ENCODE measurements at places on chromosomes 2 and 18.

- DNase-seq, result no peak
Measured at GRCh38 chr2:222722327-222722946, 51.0 kb downstream of the MOGAT1 start.

DNA sequence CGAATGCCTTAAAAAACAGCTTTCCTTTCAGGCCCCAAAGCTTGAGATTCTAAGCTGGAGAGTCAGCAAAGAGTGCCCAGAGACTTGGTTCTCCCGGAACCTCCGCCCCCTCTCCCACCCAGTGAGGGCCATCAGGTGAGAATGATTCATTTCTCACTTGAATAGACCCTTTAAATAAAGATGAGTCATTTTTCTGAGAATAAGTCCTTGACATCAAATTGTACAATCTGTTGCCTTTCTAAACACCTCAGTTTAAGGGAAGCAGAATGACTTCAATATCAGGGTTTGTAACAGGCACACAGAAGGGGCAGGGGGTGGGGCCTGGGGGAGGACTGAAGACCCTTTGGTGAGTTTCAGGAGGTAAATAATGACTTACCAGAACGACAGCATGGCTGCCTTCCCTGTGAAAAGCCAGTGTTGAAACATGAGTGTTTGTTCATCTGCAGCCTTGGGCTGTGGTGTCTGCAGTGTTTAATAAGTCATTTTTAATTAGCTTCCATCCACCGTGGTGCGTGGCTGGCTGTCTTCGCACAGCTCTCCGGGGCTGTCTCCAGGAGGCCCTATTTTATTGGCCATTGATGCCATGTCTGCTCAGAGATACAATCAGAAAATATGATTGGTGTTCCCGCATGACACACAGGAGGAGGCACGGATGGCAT, 134.9 kb upstream of the ZNF236 start:
- DNase-seq, result no peak

- DNase-seq, result no peak
Measured at GRCh38 chr2:168182550-168183249, 64.7 kb downstream of the STK39 start.

DNA sequence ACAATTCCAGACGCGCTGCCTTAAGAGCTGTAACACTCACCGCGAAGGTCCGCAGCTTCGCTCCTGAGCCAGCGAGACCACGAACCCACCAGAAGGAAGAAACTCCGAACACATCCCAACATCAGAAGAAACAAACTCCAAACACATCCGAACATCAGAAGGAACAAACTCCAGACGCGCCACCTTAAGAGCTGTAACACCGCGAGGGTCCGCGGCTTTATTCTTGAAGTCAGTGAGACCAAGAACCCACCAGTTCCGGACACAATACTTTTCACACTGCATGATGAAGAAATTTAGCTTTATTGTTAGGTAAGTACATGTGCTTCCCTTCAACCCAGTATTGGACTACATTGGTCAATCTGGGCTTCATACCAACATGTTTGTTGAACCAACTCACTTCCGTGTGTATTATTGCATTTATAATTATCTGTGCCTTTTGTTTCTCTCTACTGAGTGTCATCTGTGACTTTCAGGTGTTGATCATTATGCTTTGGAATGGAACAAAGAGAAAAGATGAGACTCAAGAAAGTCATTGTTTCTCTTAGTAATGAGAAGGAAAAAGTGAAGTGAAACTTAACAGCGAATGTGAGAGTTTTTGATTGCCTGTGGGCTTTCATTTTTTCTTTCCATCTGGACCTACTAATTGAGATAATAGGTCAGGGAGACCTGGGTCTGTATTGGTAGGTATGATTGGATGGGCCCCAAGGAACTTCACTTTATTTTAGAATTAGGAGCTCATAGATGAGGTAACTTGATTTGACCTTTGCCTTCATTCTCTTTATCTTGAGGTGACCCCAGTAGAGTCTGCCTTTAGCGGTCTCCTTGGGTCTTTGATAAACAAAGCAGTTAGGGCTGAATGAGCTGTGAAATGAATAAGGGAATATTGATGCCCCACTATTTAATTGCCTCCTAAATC, 76.1 kb upstream of the CAVIN2 start:
- no peak for DNase-seq

DNA sequence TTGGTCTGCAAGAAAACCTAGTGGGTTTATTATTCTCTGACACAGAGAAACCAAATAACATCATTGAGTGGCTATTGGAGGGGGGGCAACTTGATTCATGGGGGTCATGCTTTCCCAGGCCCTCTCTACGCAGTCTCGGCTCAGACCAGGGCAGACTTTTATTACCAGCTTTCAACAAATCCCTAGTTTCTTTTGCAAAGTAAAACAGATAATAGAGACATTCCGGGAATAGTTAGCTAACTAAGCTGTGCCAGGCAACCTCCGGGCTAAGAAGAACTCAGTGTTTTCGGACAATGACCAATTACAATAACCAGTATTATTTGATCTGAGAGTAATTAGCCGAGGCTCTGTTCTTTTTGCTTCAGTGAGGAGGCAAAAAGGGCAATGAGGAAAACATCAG, 66.3 kb downstream of the CDK15 start:
- no peak for DNase-seq

DNA sequence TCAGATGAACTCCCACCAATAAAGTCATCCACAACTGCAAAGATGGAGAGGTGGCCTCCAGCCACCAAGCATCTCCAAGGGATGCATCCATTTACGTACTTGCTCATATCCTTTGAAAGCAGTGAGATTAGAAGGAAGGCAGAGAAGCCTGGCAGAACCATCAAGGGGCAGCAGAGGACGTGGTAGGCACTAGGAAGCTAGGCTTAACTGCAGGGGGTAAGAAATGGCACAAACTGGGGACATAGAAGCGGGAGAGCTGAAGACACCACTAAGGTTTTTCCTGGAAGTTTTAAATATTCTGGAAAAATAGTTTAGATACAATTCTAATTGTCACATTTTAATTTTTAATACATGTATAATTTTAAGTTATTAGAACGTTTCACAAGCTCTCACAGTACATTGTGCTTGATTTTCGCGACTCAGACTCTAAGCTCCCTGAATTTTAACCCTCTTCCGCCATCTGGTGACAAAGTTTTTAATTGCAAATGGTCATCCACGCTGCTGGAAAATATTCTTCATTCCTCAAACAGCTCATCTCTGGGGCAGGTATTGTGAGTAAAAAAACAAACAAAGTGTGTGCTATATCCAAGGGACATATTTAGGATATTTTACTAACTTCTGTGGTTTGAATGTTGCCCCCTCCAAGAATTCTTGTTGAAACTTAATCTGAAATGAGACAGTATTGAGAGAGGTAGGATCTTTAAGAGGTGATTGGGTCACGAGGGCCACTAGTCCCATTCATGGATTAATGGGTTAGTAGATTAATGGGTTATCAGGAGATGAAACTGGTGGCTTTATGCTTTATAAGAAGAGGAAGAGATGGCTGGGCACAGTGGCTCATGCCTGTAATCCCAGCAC, 1.6 kb upstream of the PSTPIP2 start:
- no peak for DNase-seq

DNA sequence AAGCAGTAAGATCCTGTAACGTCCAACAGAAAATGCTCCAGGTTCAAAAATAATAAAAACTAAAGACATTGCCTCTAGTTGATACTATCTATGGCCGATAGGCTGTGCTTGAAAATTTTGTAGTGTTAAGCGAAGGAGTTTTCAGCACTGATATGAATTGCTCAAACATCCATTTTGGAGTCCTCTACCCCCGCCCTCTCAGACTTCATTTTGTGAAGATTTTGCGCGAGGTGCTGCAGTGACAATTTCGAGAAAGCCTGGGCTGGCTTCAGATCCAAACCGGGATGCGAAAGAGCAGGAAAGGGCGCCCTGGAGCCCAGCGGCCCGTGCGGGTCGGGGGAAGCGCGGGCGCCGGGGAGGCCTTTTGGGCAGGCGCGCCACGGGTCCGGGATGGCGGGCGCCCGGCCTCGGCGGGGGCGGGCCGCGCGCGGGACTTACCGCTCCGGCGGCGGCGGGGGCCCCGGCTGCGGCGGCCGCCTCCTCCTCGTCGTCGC, 1.8 kb downstream of the SP3 start:
- peak; percentile 5 for DNase-seq

DNA sequence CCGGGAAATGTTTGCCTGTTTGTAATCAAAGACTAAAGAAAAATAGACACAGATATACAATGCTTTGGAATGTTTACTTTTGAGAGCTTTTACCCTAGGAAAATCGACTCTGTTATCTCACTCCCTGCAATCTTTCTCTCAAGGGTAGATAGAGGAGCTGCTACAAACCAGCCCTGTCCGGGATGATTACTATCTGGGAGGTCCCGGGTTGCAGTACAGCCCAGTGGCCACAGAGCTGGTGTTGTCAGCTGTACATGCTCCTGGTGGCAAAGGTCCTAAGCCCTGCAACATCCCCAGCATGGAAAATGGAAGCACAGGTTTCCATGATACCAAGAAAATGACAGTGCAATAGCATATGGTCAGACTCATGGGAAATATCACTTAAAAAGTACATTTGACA, 570.5 kb upstream of the SOX11 start:
- DNase-seq, result no peak

DNA sequence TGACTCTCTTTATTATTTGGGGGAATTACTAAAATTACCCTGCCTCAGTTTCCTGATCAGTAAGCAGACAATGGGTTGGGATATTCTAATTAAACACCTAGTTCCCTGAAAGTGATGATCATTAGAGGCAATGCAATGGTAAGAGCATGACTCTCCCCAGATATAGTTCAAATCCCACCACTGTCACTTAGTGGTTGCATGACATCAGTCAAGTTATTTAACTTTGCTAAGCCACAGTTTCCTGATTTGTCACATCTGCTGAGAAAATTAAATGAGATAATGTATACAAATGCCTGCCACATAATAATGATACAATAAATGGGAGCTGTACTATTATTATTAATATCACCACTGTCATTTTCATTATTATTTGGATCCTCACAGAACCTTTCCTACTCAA, 29.9 kb downstream of the ZEB2 start:
- DNase-seq, result no peak

DNA sequence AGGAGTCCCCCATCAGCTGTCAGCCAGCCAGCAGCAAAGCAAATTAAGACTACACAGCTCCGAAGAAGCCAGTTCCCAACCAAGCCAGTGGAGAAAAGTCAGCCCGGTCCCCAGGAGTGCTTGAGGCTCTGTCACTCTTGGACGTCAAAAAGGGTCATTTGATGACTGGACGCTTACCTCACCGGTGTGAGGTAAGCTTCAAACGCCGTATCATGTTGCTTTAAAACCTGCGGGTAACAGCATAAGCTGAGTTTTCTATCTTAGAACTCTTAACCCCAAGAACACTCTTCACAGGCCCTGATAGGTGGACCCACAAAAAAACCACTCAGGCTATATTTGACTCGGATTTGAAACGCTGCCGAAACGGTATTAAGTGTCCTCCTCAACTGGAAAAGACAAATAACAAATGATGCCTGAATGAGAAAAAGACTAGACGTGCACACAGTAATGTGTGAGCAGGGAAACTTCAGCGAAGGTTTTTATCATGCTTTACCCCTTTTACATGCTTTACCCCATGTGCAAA, 682 bp upstream of the LNPK start:
- no peak for DNase-seq

DNA sequence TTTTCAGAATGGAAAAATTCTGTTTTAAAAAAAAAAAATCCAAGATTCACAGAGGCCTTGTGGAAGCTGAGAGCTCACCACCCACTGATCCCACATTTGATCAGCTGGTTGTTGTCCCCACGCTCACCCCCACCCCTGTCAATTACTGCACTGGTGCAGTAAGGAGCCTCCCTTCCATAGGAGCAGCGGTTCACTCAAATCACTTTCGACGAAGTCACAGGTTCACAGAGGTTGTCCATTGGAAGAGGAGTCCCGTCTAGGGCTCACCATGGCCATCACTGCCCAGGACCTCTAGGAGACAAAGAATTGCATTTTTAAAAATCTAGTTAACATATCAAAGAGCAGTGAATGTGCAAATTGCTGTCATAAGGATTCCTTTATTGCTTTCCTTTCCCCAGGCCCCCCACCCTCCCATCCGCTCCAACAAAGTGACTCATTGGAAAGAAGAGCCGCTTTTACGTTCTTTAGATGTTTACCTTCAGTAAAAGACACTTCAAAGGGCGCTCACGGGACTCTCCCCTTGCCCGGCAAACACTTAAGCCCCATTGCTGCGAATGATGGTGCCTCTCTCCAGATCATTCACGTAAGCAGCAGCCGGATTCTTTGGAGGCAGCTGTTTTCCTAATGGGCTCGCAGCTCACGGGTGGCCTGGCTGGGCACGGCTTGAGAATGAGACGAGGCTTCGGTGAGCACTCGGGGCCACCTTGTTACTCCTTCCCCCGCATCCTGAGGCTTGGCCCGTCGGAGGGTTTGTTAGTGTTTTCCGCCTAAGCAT, 165.5 kb upstream of the SALL3 start:
- DNase-seq, result no peak

DNA sequence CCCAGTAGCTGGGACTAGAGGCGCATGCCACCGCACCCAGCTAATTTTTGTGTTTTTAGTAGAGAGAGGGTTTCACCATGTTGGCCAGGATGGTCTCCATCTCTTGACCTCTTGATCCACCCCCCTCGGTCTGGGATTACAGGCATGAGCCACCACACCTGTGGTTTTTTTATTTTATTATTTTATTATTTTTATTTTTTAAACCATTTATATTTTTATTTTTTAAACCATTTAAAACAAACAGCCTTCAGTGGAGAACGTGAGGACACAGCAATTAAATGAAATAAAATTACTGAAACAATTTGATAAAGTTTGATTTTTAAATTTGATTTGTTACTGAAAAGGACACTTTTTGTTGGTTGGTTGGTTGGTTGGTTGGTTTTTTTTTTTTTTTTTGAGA, 181.0 kb downstream of the AGAP1 start:
- DNase-seq, result no peak

- DNase-seq, result no peak
Measured at GRCh38 chr18:29226213-29226612, 1049.3 kb upstream of the CDH2 start.

- no peak for DNase-seq
Measured at GRCh38 chr2:14428056-14428455, 204.5 kb upstream of the LRATD1 start.

DNA sequence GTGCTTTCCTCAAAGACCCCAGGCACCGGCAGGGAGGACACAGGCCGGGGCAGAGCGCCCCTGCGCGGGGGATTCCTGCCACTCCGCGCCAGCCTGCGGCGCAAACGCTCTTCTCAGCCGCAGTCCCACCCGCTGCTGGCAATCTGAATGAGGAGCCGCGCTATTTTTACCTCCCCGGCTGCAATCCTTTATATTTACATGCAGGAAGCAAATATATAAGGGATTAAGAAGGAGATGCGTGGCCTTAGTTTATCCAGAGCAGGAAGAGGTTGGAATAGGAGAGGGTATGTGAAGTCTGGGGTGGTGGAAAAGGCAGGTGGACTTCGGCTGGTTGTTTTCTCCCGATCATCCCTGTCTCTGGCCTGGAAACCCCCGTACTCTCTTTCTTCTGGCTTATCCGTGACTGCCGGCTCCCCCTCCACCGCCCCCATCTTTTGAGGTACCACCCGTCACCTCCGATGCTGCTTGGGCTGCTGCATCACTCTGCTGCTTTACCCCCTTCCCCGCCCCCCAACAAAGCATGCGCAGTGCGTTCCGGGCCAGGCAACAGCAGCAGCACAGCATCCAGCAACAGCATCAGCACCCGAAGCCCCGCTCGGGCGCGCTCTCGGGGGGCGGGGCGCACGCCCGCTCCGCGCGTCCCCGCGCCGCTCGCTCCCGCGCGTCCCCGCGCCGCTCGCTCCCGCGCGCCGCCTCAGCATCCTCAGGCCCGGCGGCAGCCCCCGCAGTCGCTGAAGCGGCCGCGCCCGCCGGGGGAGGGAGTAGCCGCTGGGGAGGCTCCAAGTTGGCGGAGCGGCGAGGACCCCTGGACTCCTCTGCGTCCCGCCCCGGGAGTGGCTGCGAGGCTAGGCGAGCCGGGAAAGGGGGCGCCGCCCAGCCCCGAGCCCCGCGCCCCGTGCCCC, at the start of gene ADAM23:
TSS of gene ADAM23 (plus strand) at position 700 of the 902 bp plus-strand sequence. CDS start 335 bp downstream, outside the sequence.
- peak; percentile 5 for DNase-seq
